ENCODE measurements at places on chromosomes 2 and 18.
A peak's percentile ranks its signal among the peaks of the same experiment; 100 is the strongest.

DNA sequence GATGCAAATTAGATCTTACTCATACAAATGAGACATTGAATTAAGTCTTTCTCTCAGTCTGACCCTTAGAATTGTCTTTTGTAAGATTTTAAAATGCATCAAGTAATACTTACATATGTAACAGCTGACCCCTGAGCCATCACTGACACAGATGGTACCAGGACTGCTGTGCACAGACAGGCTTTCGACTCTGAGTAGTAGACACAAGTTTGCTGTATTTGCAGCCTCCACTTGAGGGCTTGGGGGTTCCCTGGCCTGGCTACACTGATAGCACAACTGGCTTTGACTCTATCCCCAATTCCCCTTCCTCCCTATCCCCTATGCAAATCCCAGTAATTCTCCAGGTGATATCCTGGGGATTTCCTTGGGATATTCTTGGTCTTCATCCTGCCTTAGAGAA, 200.7 kb downstream of the RPIA start:
- no peak for DNase-seq

DNA sequence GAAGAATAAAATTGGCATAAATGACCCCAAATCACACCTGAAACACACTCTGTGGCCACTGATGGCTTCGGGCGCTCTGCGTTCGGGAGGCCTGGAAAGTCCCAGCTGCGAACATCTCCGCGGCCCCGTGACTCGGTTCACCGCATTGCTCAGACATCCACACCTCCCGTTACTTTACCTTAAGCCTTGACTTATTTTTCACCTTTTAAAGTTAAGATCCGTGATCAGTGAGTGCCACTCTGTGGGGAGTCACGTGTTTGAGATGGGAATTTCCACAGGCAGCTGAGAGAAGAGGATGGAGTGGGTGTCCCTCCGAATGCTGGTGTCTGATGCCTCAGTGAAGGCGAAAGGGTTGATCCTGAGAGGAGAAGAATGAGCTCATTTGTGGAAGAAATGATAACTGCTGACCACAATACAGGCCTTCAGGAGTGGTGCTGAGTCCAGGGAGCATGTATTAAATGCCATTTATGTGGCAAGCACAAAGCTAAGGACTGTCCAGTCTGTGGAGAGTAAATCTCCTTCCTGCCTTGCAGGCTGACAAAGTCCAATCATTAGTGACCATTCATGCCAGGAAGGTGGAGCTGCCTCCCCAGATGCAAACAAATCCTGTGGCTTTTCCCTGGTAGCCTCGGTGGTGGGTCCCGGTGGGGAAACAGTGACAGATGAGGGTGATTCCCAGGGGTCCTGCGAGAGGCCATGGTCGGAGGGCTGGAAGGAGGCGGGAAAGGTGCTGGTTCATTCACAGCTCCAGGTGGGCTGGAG, 168.8 kb downstream of the RTP5 start:
- DNase-seq, result no peak

DNA sequence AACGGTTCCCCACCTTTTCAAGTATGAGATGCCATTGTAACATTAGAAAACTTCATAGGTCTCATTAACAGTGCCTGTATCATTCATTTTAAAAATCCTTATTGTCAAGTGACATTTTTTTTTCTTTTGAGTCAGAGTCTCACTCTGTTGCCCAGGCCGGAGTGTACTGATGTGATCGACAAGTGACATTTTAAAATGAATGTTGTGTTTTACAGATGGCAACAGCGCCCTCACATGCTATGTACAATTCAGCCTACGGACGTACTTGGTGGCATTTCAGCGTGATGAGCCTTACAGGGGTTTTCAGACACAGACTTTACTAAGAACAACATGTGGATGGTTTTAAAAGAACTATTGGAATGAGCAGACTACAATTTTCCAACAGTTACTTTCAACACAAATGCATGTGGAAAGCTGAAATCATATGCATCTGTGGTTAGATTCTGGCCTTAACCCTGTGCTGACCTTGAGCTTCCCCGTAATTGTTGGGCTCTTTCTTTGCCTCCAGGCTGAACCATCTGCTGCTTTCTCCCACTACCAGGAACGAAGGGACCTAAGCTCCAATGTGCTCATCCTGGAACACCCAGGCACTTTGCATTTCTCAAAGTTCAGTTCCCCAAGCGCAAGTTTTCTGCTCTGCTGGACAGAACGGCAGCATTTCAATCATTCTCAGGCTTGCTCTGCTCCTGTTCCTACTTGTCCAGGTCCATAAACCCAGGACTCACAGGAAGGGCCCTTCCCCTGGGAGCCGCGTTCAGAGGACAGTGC, 119.9 kb upstream of the NDUFV2 start:
- DNase-seq, result peak; percentile 20

DNA sequence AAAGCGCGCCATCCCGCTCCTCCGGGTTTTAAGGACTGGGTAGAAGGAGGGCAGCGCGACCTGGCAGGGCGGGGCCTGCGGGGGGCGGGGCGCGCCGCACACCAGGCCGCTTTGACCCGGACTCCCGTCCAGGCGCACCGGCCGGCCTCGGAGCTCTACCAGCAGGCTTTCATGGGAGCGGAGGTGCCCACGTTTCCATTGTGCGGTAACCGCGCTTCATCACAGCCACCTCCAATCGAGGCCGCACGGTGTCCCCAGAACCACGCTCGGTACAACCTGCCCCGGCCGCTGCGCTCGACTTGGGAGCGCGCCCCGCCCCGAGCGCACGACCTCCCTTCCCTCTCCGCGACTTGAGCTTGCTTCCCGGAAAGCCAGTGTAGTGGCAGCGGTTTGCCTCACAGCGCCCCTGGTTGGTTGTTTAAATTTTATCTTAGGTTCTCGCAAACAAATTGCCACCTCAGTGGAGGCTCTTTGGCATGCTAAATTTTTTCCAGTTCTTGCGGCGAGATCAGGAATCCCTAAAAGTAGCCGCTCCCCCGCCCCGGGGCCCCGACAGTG, 280 bp upstream of the CYP1B1 start:
- no peak for DNase-seq

DNA sequence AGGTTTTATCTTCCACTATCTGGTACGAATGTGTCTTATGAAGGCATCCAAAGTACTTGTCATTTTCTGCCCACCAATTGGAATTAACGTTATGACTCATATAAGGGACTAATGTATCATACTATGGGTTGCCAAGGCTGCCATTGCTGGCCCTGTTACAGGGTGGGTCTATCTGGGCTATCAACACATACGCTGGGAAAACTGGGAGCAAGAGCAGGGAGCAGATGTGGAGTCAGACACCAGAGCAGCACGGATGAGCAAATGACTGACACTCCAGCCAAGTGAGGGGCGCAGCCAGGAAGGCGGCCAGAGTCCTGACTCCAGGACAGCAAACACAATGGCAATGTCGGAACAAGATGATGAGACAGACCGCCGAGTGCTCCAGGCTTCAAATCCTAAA, 145.9 kb downstream of the COPS8 start:
- no peak for DNase-seq

DNA sequence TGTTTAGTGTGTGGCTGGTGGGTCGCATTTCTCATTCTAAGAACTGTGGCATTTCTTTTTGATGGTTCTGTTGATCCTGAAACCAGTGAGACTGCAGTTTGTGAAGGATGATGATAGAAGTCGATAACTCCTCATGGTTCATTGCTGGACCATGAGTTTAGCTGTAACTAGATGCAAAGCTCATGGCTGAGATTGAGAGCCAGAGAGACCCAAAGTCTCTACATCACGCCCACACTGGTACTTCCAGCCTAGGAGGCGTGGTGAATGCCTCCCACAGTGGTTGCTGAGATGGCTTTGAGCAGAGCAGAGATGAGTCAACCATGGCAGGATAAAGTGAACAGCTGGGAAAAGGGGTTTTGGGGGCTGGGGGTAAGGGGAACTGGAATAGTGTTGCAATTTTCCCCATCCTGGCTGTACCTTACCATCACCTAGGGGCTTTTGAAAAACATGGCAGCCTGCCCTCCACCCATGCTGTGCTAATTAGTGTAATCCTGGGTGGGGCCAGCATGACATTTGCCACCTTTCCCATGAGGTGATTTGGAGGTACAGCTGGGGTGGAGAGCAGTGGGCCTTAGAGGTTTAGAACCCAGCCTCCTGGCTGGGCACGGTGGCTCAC, 24.1 kb downstream of the INPP4A start:
- no peak for DNase-seq

DNA sequence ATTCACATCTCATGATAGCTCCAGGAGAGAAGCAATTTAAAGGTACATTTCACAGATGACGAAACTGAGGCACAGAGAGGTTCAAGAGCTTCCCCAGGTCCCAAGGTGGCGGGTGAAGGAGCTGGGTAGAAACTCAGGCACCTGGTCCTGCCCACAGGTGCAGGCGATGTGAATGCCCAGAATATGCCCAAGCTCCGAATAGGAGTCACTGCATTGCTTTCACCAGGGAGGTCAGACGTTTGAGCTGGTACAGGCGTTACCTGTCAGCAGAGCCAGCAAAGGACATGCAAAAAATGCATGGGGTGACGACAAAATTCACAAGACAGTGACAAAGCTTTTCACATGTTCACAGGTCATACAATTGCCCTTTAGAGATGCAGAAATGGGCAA, 247.9 kb downstream of the HDAC4 start:
- DNase-seq, result no peak

- DNase-seq, result no peak
These were observed 796.7 kb upstream of the CELF4 start for GRCh38 chr18:38362286-38362792.

GRCh38 chr2:85613717-85614515, 2.0 kb upstream of the C2orf68 start:
- no peak for DNase-seq

DNA sequence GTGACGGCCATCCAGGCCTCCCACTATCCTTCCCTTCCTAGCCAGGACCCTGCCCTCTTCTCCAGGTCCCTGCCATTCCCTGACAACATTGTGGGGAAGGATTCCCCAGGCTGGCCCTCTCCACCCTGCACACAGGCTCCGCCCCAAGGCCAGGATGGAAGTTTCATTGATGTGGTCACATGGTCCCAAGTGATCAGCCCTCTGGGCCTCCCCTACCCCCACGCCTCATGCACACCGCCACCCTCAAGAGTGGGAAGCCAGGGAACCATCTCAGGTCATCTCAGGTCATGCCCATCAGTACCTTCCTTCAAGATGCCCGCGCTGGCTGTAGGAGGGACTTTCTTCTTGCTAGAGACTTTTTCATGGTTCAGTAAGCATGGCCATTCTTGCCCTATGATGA, 514.8 kb upstream of the RAB6C start:
- DNase-seq, result no peak

- DNase-seq, result no peak
These were observed 40.7 kb downstream of the CTDP1 start for GRCh38 chr18:79720359-79720733.

GRCh38 chr18:34543945-34544344, 166.2 kb upstream of the DTNA start:
- DNase-seq, result no peak

DNA sequence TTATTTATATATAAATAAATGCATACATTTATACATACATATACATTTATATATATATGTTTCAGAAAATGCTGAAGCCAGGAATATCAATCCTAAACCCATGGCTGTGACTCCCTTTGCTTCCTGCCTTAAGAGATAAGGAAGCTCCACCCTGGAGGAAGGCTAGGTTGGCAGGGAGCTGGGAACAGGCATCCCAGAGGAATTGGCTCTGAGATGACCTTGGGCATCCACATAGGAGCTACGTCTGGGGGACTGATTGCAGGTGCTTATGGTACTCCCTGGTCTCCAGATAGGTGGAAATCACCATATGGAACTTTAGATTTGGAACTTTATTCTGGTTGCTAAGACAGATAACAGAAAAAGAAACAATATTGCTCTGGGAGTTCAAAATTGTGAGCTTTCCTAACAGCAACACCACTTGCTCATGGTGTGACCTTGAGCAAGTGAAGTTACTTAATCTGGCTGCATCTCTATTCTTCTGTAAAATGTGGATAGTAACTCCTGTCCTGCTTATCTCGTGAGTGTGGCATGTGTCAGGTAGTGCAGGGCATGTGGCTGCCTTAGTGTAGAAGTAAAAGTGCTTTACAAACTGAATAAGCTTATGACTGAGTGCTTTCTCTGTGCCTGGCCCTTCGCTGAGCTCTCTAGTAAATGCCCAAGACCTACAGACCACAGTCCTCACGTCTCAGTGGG, 341.0 kb downstream of the MEIS1 start:
- DNase-seq, result no peak

GRCh38 chr2:154638783-154639182, 59.7 kb upstream of the KCNJ3 start:
- no peak for DNase-seq

- DNase-seq, result no peak
These were observed 48.5 kb downstream of the TMX3 start for GRCh38 chr18:68666381-68666780.
